ENCODE measurements at places on chromosomes 1 and 21. TPM values are rescaled to one million over a fixed set of nuclear protein-coding genes. Genes with fewer than 3 reads are reported as not detected.

DNA sequence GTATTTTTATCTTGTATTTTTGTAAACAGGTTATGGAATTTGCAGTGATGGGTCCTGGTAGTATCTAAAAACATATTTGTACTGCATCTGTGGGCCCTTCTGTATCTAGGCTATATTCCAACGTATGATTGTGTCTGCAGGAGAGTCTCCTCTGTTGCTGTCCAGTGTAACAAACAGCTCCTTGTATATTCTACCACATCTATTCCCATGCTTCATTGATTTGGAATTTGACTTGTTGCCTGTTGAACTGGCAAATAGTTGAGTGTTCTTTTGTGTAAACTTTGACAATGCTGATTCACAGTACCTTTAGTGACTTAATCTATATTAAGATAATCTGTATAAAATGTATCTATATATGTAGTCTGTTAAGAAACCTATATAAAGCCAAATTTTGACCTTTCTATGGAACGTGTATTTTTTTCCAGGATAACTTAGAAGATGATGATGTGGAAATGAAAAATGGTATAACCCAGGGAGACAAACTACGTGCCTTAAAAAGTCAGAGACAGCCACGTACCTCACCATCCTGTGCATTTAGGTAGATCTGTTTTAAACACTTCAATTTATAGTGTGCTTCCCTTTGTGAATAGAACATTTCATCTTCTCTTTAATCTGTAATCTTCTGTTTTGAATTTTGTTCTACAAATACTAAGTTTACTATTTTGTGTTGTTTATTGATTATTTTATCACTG lies 43.4 kb upstream of the GPR88 start:
- no peak for DNase-seq

DNA sequence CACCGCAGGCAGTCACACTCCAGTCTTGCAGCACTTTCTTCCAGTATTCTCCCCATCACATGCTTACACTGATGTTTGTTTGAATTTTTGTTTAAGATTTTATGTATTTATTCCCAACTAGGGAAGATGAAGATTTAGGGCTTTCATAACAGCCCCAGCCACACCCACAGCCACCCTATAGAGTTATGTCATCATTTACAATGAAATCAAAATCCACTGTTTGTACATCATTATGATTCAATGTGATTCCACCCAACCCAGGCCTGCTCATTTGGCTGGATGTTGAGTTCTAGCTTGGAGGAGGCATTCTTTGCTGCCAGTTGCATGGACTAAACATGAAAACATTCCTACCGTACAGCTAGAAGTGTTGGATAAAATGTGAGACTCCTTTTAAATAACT lies 35.8 kb downstream of the RIPK4 start:
- no peak for DNase-seq

- DNase-seq = no peak
These were observed 169.6 kb downstream of the ROR1 start for GRCh38 chr1:63943393-63943792.

Gene CRYAA
- polyA plus RNA-seq = not detected

DNA sequence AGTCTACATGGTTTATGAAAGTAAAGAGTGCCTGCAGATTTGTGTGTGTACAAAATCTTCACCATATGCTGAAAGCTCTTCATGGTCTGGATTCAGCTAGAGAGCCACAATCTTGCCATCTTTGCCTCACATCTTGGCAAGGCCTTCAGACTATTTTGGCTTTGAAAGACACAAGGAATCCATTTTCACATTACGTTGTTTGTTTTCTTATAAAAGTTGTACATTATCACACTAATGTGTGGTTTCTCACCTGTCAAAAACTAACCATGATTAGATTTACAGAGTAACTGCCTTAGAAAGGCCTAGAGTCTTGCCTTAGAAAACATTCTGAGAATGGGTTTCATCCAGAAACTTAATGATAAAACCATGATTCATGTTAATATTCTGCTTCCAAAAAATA lies 494.6 kb downstream of the NEGR1 start:
- DNase-seq = no peak

All from ovary (tissue), 10 donors.